Stimulated activated CD8-positive, alpha-beta memory T cell treated with anti-CD3 and anti-CD28 coated beads, Interleukin-15, amount 100 ng/mL, for 4 hours (primary cell): ENCODE measurements at places on chromosomes 16 and 17.

- DNase-seq = no peak
Observed at GRCh38 chr16:47643323-47644000, 182.3 kb downstream of the PHKB start.

DNA sequence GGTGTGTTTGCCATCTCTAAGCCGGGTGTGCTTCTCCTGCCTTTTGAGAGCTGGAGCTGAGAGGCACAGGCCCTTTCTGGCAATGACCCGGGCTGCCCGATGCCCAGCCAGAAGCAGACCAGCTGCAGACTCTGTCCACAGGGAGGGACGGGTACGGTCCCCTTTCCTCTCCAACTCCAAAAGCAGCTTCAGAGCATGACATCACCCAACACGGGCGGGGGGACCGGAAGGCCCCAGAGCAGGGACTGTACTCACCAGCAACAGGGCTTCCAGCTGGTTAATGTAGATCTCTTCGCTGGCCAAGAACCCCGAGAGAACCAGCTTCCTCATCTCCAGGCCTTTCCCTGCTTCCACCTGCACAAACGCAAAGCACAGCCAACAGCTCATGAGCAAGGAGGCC, 79.4 kb downstream of the ABR start:
- DNase-seq = no peak

GRCh38 chr16:74035816-74036215, 260.8 kb upstream of the PSMD7 start:
- DNase-seq = no peak

- DNase-seq = no peak
Observed at GRCh38 chr17:77109764-77110359, 30.9 kb upstream of the SEC14L1 start.
